ENCODE measurements at places on chromosomes 1 and 21. TPM values are rescaled to one million over a fixed set of nuclear protein-coding genes. Genes with fewer than 3 reads are reported as not detected.

DNA sequence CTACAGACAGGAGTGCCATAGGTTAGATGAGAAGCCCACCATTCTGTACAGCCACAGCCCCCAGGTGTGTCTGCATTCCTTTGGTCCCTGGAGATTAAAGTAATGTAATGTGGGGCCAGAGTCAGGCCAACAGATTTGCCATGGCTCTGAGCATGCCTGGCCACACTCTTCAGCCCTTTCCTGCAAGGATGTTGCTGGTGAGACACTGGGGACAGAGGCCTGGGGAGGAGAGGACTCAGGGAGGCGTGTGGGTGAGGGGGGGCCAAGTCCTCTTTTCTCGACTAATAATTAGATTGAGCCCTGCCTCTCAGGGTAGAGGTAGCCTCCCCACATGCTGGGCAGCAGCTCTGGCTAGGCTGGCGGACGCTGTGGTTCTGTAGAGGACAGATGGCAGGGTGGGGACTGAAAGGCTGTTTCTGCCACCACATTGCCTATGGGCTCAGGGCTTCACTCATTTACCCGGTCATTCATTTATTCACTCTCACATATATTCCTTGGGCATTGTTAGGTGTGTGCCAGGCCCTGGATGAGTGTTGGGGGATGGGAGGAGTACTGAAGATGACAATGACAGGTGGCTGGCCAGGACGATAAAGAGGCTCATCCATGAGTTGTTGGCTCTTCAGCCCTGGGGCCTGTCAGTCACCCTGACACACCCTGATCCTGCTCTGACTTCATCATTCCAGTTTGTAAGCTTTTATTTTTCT lies 7.1 kb upstream of the PRCC start:
- no peak for DNase-seq

- no peak for DNase-seq
Measured at GRCh38 chr1:242086093-242086492, 87.2 kb upstream of the MAP1LC3C start.

- DNase-seq, result no peak
Measured at GRCh38 chr21:44544566-44544965, 4.6 kb upstream of the KRTAP10-1 start.

GRCh38 chr1:100428160-100428559 lies 75.9 kb downstream of the CDC14A start:
- DNase-seq, result no peak

DNA sequence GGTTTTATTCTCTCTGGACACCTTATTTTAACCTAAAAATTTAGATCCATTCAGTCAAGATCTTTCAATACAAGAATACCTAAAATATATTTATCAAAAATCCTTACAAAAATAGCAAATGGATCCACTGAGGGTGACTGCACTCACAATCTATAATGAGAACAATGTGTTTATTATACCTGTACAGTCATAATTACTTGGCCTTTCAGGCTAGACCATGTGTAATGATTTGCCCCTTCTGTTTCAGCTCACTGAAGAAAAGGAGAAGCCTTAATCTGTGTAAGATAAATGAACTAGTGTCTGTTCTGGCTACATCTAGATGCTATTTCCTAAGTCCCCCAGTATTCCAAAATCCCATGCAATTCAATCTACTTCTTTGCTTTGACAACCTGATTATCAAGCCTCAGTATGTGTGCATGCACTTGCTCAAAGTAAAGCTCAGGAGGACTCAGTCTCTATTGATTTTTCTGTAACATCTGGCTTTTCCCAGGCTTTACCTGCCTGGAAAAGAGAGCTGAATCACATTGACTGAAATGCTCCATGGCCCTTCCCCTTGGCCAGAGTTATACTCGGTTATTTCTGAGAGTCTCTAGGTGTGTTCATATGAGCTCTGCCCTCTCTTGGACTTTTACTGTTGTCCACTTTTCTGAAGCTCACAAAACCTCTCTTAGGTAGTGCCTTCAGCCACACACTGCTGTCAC lies 27.6 kb downstream of the CRP start:
- DNase-seq, result no peak

DNA sequence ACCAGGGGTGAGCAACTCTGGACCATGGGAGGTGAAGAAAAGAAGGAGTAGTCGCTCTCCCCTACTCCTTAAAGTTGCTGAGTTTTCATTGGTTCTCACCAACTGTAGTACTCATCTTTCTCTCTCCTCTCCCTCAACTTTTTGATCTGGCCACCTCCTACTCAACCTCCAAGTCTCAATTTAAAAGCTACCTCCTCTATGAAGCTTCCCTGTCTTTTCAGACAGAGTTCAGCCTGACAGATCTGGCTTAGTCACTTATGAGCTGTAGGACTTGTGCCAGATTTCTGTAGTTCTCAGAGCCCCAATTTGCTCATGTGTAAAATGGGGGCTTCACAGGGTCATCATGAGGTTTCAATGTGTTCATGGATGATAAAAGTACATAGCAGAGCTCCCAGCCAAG lies 34.5 kb upstream of the HTR1D start:
- DNase-seq, result no peak

DNA sequence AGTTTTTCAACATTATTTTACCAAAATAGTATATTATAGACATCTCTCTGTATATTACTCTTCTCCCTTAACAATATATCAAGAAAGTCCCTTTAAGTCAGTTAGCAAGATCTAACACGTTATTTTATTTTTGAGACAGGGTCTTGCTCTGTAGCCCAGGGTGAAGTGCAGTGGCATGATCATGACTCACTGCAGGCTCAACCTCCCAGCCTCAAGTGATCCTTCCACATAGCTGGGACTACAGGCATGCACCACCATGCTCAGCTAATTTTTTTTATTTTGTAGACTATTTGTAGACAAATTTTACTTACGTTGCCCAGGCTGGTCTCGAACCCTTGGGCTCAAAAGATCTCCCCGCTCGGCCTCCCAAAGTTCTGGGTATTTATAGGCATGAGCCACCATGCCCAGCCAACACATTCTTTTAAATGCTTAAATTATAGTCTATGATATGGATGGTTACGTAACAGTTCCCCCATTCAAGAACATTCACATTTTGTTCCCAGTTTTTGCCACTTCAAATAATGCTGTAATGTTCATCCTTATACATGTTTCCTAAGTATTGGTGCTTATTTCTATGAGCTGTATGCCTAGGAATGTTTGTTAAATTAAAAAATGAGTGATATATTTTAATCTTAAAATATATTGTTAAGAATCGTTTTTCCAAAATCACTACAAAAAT lies 70.4 kb downstream of the TUT4 start:
- DNase-seq, result no peak

GRCh38 chr1:15305468-15305770 lies 58.4 kb downstream of the FHAD1 start:
- no peak for DNase-seq

GRCh38 chr1:88873737-88874349 lies 17.5 kb downstream of the GTF2B start:
- DNase-seq, result no peak

DNA sequence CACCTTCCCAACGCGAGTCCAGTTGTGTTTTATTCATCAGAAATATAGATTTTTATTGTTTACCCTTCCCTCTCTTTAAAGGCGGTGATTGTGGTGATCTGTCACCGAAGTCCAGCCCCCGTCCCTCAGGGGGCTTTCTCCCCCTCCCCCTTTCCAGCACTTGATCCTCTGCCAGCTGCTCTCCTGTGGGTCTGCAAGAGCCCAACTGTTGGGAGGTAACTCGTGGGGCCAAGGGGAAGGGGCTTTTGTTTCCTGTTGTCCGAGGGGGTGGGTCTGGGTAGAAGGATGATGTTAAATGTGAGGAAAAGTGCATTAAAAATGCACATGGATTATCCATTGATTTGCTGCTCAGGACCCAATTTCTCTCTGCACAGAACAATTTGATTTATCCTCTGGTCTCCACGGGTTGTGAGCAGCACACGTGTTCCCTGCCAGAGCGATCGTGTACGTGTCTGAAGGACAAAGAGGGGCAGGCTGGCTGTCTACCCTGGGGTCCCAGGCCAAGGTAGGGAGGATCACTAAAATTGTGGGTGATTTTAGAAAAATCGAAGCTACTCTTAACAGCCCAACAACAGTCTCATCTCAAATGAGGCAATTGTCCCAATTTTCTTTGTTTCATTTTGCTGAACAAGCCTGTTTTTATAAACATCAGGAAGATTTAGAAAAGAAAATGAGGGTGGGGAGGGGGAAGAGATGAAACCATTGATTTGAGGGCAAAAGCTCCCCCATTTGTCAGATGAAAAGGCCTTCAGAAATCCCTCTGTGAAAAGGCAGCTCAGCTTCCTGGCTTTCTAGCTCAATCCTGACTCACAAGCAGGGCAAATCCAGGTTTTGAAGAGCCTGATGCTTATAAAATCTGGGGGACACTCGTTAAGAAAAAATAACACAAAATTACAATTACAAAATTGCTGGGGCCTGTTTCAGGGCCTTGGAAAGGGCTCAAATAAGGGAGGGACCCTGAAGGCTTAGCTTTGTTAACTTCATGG lies 176.2 kb downstream of the RHOU start:
- DNase-seq, result no peak

- no peak for DNase-seq
Measured at GRCh38 chr21:44067011-44067839, 40.0 kb upstream of the PWP2 start.

DNA sequence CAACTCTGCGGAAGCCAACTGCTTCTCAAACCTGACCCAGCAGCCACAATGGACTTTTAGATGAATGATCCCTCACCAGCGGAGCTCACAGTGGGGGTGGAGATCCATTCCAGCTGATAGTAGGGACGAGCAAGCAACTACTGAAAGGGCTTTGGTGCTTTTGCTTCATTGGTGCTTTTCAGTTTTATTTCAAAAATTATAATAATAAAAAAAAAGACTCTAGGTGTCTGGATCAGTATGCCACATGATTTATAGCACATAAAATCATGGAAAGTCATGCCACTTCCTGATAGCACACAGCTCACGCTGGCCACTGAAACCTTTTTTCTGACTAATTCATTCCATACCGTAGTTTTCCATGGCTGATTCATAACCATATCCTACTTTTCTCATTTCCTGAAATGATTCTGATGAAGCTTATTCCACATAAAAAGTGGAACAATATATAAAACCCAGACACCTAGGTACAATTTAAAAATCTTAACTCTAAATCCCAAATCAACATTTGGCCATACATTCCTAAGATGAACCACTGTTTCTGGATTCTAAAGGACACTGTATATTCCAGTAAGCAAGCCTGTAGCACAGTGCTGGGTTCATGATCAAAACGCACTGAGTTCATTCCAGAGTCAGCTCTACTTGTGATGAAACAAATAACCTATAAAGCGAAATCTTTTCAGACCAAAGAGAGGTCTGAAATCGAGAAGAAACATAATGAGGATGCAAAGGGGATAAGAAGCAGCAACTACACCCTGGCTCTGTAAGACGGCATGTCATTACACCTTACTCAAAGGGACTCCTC lies 41.3 kb upstream of the KCNE1 start:
- no peak for DNase-seq

- peak; percentile 46 for DNase-seq
Measured at GRCh38 chr1:41226815-41227434, 15.2 kb downstream of the SCMH1 start.

DNA sequence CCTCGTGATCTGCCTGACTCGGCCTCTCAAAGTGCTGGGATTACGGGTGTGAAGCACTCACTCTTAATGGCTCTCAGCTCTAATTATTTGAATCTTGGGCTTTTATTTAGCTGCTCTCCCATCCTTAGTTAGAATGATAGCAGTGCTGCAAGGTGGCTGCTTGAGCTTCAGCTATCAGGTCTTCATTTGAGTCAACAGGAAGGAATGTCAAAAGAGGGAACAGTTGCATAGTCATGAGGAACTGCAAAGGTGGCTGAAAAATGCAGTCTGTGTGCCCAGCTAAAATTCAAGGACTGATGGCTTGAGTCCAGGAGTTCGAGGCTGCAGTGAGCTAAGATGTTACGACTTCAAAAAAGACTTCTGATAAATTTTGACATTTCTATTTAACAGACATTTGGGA lies 55.6 kb downstream of the UCK2 start:
- DNase-seq, result no peak

- DNase-seq, result peak; percentile 94
Measured at GRCh38 chr1:46036894-46037839, 95.3 kb downstream of the PIK3R3 start.

- no peak for DNase-seq
Measured at GRCh38 chr1:51569284-51570062, 47.4 kb upstream of the OSBPL9 start.

GRCh38 chr1:62299426-62300200 lies 19.6 kb downstream of the KANK4 start:
- DNase-seq, result no peak

DNA sequence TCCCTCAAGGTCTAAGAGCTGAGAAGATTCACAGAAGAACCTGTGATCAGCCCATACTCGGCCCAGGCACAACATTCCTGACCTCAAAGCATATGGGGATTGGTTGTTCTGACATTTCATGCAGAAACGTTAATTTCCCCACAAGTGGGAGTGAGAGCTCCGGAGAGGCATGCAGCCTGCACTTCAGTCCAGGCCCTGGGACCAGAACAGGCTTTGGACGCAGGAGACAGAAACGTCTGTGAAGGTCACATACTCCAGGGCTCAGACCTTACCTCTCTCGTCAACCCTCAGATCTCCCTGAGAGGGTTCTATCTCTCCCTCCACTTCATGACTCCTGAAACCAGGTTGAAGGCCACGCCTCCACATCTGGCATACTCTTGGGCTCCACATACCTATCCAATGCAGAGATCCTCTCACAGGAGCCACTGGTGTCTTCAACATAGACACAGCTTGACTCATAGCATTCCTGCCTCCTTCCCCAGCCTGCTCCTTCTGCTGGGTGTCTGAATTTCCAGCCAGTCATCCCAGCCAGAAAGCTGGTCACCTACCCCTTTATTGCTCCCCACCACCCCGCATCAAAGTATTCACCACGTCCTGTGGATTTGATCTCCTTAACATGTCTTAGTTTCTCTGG lies 149.2 kb downstream of the OMA1 start:
- peak; percentile 82 for DNase-seq

GRCh38 chr1:93670141-93670540 lies 11.5 kb downstream of the BCAR3 start:
- DNase-seq, result peak; percentile 66

GRCh38 chr1:228376262-228376628 lies 30.4 kb downstream of the TRIM11 start:
- peak; percentile 90 for DNase-seq

DNA sequence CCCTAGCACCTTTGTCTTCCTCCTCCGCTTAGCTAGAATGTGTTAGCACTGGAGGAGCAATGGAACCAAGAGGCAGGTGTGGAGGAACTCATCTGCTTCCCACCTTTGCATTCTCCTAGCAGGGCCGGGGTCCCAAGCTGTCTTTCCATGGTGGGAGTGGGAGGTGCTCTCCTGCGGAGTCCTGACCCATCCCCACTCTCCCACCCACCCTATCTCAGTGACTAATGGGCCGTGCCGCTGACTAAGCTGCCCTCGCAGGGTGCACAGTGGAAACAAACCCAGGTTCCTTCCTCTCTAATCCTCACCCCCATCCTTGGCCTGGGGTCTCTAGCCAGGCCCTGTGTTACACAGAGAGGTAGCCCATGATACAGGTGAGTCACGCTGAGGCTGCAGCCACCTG lies 177.5 kb downstream of the HIVEP3 start:
- no peak for DNase-seq

Gene PTAFR
- under 0.01 TPM for total RNA-seq

Gene WNT3A
- not detected for total RNA-seq

Gene CDK11A
- total RNA-seq, result 22.1 TPM

Gene TTLL7
- 15.3 TPM for total RNA-seq

Gene CNIH3
- 3.6 TPM for total RNA-seq

Gene ZNF691
- 5.4 TPM for total RNA-seq

Gene CLCNKB
- total RNA-seq, result 0.29 TPM

Gene SLC44A3
- 7.1 TPM for total RNA-seq

Gene NPL
- 2.5 TPM for total RNA-seq

Gene FAM177B
- total RNA-seq, result not detected

Gene PLA2G2D
- not detected for total RNA-seq

Gene ANKRD65
- 1.2 TPM for total RNA-seq

Gene PMVK
- total RNA-seq, result 6.5 TPM

Measured in osteoblast (primary cell).